NCI-H2171 (cell line): ENCODE measurements at places on chromosomes 4 and X.
A peak's percentile ranks its signal among the peaks of the same experiment; 100 is the strongest.

- no peak for DNase-seq
These were observed 3.7 kb downstream of the LIMCH1 start for GRCh38 chr4:41541687-41542094.

DNA sequence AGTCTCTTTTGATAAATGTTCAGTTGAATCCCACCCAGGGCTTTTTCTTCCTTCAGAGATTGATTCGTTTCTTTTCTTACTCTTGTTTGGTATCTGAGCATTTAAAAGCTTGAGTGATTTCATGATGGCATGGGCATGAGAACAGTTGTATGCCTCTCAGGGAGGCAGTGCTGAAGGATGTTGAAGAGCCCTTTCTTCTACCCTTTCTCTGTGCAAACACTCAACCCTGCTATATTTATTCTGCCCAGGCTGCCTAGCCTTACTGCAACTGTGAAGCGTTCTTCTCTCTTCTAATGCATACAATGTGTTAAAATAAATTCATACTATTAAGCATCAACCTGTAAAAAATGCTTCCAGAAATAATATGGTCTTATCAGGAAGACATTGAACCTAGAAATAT is 367.6 kb upstream of the LCORL start:
- DNase-seq, result no peak

DNA sequence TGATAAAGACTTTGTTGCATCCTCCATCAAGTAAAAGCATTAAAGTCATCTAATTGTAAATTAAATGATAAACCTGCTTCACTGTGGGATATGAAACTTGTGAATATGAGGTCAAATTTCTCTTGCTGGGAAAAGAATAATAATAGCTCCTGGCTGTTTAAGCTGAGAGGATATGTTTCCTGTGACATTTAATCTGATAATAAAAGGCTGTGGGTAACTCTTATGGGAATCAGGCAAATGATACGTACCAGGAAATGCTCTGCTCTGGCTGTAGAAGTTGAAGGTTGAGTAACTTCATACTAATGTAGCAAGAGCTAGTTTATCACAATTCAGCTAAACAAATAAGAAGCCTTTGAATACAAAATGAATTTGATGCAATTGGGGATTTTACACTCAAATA is 574.6 kb downstream of the RAPGEF2 start:
- DNase-seq, result no peak

GRCh38 chrX:63282077-63282476 is 69.1 kb downstream of the SPIN4 start:
- DNase-seq, result no peak

DNA sequence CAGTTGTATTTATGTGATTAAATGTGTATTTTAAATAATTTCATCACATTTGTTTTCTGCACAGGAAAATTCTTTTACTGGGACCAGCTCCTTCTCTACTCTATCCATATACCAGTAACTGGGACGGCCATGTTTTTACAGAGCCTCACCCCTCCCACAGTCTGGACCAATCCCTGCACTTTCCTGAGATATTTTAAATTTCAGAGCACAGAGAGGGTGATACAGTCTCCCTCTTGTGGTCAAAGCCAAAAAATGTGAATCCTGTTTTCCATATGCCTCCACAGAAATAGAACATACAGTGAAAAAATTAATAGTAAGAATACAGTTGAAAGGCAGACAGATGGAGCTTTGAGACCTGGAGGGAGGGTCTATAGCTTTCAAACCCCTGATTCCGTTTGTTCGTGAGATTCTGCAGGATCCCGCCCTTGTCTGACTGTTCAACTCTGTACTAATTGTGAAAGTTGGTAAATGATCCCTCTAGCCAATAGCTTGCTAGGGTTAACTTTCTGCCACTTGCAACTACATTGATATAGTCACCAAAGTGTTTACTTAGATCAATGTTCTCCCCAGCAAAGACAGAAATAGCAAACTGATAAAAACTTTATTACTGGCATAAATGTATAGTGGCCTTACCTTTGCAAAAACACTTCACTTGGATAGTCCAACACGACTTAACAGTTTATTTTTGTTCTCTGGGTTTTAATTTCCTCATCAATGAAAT is 172.2 kb downstream of the PPARGC1A start:
- no peak for DNase-seq

DNA sequence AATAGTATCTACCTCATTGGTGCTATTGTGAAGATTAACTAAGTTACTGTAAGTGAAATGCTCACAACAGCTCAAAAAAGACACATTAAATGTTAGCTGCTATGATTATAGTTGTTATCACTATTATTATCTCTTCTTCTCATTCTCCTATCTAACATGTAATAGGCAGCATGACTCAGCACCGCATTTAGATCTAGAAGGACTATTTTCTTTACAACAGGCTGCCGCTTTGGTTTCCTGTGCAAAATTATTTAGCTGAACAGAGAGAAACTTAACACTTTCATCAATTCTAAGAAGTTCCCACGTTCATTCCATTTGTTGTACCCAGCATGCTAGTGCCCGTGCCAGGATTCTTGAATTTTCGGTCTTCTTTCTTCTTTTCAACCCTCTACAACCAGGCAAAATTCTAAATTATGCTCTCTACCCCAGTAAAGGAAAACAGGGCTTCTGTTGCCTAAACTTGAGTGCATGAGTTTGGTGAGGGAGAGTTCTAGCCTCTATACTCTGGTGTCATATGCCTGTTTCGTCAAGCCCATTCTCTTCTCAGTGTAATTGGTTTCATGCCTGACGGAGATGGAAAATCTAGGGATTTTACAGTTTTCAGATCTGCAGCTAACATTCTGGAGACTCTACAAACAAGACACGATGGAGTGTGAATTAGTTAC is 378.9 kb downstream of the PPP1R2C start:
- no peak for DNase-seq

DNA sequence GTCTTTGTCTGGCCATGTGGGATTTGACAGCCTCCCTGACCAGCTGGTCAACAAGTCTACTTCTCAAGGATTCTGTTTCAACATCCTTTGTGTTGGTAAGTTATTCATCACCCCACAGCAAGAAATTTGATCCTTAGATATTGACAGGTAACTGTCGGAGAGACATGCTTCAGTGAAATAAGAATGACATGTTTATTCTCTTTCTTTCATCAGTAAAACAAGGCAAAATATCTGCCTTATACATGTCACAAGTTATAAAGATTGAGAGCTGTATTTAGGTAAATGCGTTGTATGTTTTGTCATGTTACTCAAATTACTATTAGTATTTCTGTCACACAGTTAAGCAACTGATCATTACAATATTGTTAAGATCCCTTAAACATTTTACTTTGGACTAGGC is 46.9 kb downstream of the SEPTIN11 start:
- no peak for DNase-seq

DNA sequence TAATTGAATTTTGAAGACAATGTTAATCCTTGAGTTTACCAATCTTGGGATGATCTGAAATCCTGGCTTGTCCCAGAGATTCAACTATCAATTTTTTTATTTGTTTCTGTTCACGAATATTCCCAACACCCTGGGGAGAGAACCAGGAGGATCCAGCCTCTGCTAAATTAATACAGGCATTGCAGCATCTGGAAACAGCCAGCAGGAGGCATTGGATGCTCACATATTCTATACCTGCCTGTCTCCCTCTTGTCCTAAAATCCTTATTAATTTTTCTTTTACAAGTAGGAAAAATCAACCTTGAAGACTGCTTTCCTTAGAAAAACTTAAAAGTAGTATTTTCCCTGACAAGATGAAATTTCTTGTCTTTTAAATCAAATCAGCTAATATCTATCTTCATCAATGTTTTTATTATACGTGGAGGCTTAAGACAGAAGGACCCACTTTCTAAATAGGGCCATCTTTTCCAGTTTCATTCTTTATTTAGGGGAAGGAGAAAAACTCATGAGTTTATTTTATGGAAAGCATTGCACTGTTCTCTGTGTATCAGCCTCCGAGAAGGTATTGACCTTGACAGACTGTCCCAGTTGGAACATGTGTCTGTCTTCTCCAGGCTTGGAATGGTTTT is 102.4 kb downstream of the CLNK start:
- DNase-seq, result no peak

GRCh38 chr4:84277923-84278322 is 221.2 kb downstream of the NKX6-1 start:
- no peak for DNase-seq

- no peak for DNase-seq
These were observed 139.7 kb downstream of the PACRGL start for GRCh38 chr4:20839957-20840356.

- no peak for DNase-seq
These were observed 3.2 kb upstream of the VGLL1 start for GRCh38 chrX:136528645-136529315.

DNA sequence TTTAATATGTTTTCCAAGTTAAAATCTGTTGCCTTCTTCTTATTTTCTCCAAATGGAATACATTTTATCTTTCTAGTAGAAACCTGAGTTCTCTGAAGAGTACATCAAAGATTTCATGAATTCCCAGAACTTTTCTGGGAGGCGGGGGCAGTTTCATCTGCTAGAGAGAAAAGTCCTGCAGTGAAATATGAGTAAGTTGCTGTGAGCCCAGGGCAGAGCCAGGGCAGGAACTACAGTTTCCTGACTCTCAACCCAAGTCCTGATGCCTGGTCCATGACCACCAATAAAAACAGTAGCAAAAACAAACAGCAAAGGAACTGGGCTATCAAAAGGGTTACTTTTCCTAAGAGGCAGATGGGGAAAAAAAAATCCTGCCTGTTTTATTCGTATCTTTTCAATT is 239.4 kb upstream of the CTSO start:
- no peak for DNase-seq

GRCh38 chr4:187235456-187236170 is 512.0 kb upstream of the FAT1 start:
- no peak for DNase-seq

- DNase-seq, result peak; percentile 28
These were observed 85.9 kb upstream of the HELT start for GRCh38 chr4:184932343-184932742.

DNA sequence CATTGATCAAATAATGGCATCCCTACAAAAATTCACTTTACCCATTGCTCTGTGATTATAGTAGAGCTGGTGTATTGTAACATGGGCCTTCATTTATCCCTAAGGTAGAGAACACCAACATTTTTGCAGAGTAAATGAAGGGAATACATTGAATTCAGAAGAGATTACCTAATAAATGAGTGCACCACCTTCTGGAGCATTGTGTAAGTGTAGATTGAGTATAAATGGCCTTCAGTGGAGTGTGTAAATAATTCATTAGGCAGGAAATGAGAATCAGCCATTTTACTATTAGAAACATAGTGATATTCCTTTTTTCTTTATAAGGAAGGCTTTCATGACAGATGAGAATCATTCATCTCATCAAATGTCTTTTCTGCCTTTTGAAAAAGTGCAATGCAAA is 155.8 kb downstream of the FAM47B start:
- no peak for DNase-seq

DNA sequence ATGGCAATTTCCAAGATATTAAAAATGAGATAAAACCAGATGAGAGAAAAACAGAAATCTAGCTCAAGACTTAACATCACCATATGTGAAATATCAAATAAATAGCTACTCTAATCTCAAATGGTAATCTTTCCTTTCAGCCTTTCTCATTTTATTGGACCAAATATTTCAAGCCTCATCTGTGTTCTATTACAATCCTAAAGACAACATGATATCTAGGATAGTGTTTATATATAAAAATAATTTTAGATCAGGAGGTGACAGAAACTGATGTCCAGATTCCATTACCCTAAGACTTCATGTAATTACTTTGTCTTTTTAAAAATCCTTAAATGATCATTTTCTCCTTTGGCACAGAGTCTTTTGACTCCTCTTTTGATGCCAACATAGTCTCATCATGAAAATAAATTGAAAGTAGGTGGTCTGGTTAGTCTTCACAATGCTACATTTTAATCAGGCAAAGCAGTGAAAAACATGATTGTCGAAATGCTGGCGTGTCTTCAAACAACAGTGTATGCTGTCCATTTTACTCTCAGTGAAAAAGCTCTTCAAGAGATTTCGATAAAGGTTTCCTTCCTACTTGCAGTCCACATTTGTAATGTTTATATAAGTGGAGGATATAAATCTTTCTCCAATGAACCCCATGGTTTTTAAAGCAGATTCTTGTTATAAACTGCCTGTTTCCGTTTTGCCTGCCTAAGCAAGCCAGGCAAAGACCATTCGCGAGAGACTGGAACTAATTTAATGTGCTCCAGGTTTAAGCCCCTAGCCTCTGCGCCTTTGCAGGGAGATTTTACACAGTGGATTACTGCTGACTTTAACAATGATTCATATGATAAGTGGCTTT is 169.8 kb downstream of the SCFD2 start:
- DNase-seq, result no peak

- no peak for DNase-seq
These were observed 1322.1 kb downstream of the ADGRL3 start for GRCh38 chr4:62522273-62522672.

GRCh38 chrX:262381-262909 is 18.7 kb upstream of the PLCXD1 start:
- no peak for DNase-seq

DNA sequence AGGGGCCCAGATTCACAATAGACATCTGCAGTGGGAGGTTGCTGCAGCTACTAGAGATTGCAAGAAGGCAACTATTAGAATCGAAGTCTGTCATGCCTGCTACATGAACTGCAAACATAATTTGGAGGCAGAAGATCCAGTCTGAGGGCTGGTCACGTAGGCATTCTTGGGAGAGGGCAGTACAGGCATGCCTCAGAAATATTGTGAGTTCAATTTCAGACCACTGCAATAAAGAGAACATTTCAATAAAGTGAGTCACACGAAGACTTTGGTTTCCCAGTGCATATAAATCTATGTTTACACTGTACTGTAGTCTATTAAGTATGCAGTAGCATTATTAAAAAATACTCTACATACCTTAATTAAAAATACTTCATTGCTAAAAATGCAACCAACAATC is 585.8 kb upstream of the FAT1 start:
- DNase-seq, result no peak

GRCh38 chrX:73206366-73206765 is 8.3 kb downstream of the NAP1L2 start:
- no peak for DNase-seq

DNA sequence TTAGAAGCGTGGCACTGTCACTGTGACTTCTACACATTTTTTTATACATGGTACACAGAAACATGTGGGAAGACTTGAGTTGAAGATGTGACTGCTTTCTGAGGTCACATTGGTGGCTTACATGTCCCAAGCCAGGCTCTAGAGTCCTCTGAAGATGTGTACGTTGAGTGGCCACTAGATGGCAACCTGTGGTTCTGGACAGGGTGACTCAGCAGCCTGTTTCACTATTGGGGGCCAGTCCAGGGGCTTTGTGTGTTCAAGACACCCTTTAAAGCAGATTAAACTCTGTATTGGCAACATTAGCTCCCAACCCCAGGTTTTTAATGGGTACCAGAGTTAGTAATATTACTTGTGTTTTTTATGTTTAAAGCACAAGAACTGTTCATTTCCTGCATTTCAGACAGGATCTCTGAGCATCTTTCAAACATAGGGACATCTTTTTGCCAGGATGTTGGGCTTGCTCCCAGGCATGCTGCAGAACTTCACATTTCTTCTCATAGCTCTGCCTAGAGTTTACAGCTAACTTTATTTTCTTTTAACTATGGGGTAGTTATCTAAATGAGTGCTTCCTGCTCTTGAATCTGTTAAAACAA is 53.0 kb downstream of the DCUN1D4 start:
- peak; percentile 25 for DNase-seq

- DNase-seq, result no peak
These were observed 358.1 kb upstream of the NDST3 start for GRCh38 chr4:117676153-117676552.

GRCh38 chr4:99352602-99353537 is at the start of gene ADH1C:
Gene ADH1C (minus strand): TSS chr4:99352746. CDS start chr4:99352675, 71 bp downstream.
- no peak for DNase-seq
